HuH-7 (cell line): ENCODE measurements at places on chromosomes 2 and 18.

DNA sequence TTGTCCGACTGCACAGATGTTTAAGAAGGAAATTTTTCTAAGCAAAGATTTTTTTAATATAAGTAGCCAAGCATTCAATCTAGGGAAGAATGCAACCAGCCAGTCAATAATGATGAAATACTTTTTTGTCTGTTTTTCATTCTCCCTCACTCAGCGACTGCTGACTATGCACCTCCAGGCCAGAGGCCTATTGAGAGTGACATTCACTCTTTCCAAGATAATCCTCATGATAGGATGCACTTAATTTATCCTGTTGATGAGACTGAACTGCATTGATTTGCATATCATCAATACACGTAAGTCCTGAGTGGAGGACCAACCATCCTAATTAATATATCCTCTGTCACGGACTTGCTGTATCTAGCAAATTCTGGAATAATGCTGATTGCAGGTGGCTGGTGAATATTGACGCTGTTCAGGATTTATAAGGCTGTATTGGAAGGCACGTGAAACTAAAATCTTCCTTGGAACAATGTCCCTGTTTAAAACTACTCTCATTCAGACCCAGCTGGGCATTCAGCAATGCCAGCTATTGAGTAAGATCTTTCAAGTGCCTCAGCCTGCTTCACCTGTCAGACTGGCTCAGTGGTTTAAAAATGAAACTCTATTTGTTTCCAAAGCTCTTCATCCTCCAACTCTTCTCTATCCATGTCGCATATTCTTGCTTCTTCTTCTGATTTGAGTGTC lies 142.2 kb downstream of the MAP2 start:
- no peak for DNase-seq

GRCh38 chr2:144670080-144670479 lies 150.2 kb upstream of the ZEB2 start:
- DNase-seq: no peak

DNA sequence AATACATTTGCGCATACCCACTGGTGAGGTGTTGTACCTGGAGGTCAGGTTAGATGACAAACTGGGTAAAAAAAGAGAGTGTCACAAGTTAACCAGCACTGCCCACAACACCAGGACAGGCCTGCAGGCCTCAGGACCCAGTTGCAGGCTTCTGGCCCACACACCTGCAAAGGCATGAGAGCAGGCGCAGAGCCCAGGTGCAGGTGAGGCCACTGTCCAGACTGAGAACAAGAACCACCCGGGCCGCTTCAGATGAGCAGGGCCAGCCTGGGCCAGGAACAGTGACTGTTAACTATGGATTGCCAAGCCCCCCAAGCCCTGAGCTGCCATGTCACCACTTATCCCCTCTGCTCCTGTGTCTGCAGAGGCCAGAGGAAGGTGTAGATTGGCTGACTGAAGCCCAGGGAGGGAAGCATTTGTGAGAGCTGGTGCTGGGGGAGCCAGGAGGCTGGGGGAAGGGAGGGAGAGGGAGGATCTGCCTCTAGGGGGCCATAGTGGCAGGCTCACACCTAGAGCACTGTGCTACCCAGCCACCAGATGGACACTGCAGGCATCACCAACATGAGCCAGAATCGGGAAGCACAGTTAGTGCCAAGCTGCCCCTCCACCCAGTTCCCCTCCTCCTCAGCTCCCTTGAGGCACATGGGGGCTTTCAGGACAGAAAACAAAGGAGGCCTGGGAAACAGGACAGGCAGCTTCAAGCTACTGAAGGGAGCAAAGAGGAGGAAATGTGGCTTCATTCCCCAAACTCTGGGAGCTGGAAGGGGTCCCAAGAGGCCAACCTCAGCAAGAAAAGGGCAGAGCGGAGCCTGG lies 35.4 kb downstream of the SFXN5 start:
- peak; percentile 55 for DNase-seq

DNA sequence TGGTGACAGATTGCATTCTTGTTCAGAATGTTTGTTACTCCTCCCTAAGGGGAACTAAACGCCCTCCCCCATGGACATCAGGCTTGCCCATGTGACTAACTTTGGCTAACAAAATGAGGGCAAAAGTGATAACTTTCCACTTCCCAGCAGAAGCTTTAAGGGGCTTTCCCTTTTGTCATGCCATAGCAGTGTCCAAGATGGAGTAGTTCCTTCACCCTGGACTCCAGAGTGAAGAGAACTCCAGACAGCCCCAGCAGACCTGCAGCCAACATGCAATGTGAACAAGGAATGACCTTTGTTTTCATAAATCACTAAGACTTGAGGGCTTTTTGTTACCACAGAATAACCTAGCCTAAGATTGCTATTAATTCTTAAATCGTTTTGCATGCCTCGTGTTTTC lies 163.5 kb downstream of the ZEB2 start:
- DNase-seq: no peak

DNA sequence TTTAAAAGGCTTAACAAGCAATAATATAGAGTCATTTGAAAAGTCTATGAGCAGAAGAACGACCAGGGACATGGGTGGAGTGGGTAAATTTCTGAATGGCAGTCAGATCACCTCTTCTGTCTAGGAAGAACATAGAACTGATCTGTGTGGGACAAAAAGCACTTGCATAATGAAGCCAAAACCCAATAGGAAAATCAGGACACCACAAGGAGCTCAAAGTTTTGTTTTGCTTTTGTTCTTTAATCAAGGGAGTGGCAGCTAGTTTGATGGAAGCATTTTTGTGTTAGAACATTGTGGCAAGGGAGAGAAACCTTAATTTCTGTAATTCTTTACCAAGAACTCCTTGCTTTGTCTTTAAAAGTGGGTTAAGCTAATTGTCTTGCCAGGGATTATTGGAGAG lies 240.2 kb upstream of the TANK start:
- DNase-seq: no peak

GRCh38 chr18:48319801-48320638 lies 89.2 kb downstream of the ZBTB7C start:
- no peak for DNase-seq

- DNase-seq: no peak
Observed at GRCh38 chr18:79572093-79572780, 107.4 kb upstream of the CTDP1 start.

DNA sequence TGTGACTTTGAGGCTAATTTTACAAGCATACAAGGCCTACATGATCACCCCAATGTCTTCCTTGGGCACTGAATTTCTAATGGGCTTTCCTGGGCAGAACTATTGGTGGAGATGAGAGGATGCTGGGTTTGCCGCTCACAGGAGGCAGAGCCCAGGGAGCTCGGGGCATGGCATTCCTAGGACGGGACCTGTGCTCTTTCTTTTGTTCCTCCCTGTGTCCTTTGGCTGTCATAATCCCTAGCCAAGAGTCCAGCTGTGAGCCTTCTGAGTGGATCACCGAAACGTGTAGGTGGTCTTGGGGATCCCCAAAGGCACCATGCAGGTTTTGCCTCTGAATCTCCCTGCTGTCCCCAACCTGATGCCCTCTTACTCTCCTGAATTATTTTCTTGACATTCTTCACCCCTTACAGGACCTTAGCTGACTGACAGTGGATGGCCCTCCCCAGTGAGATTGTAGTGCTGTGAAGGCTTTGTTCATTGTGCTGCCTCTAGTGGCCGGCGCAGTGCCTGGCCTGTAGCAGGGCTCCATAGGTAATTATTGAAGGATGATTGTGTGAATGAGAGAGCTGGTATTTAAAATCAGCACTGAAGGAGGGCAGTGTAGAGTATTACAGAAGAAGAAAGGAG lies 221.9 kb downstream of the ZNF407 start:
- DNase-seq: peak; percentile 49

DNA sequence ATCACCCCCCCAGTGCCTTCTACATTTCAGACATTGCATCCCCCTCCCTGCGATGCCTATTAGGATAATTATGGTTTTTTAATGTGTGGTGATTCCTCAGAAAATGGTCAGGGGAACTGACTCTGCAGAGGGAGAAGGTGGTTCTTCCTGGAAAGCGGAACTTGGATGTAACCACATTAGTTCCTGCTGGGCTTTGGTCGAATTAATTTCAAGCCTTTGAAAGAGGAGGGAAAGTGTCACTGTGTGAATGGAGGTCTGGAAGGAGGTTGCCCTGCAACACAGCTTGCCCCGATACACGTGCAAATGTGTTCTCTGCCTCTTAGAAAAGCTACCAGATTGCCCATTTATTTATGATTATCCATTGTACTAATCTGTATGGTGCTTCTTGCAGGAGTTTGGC lies 63.2 kb upstream of the TPO start:
- no peak for DNase-seq

- no peak for DNase-seq
Observed at GRCh38 chr2:4684921-4685320, 981.5 kb downstream of the DCDC2C start.

GRCh38 chr2:9249020-9249800 lies 42.6 kb downstream of the ASAP2 start:
- DNase-seq: no peak

GRCh38 chr2:217928324-217929181 lies 74.2 kb downstream of the TNS1 start:
- no peak for DNase-seq

GRCh38 chr2:205428811-205429210 lies 253.5 kb upstream of the NRP2 start:
- DNase-seq: no peak

GRCh38 chr2:17971531-17972125 lies 93.2 kb downstream of the KCNS3 start:
- no peak for DNase-seq

DNA sequence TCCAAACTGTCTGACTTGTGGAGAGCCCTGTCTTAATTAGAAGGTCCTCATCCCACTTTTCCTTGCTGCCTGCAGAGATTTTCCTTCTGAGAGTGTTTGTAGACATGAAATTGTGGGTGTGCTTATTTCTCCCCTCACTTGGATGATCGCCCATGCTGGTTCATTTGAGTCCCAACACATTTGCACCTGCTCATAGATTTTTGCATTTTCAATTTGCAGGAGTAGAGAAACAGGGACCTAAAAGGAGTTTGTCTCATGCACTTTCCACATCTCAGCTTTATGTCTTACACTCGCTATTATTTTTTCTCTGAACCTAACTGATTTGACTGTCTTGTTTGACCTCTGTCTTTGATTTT lies 33.2 kb upstream of the FHL2 start:
- DNase-seq: no peak

DNA sequence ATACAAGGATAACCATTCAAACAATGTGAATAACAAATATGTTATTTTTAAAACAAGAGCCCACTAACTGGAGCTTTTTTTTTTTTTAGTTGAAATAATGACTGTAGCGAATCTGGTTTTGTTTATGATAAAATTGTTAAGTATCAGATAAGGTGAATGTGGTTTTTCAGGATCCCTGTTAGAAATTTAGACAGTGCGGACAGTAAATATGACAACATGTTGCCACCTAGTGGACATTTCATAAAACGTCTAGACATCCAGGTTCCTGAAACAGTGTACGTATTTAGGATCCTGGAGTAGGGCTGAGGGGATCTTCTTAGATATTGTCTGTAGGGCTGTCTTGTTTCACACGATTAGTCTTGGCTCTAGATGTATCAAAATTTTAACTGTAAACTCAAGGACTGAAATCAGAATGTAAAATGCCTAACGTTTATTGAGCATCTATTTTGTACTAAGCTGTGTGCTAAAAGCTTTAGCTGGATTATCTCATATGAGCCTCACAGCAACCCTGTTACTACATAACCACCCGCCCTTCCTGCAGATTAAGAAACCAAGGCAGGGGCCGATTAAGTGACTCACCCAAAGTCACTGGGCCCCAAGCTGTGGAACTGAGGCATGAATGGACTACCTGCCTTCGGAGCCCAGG lies 23.9 kb upstream of the CCDC68 start:
- DNase-seq: peak; percentile 28

DNA sequence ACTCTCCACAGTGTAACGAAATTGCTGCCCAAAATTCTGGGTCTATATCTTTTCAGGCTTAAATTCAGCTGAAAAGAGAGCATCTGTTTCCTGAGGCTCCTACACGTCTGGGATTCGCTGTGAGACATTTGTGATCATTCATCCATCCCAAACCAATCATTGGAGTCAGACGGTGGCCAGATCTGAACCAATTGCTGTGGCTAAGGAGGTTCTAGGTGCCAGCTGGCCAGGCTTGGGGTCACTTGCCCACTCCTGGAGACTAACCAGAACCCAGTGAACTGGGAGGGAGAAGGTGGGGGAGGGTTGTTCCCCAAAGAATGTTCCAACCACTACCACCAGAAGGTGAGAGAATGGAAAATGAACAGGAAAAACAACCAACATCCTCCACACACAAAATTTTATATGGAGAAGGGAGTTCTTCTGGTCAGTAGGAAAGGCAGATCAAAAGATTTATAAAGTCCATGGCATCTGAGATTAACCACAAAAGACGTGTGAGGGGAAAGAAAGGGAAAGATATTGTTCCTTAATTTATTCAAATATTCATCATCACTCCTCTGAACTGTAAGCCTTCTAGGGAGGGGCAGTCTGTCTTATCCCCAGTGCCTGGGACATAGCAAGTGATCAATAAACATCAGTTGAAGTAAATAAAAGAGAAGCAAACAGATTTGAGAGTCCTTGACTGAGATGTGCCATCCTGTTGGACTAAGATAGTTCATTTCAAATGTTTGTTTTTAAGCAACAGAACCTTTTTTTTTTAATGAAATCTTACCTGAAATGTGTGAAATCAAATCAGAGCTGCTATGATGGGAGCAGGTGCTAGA lies 3.0 kb upstream of the RTKN start:
- no peak for DNase-seq

DNA sequence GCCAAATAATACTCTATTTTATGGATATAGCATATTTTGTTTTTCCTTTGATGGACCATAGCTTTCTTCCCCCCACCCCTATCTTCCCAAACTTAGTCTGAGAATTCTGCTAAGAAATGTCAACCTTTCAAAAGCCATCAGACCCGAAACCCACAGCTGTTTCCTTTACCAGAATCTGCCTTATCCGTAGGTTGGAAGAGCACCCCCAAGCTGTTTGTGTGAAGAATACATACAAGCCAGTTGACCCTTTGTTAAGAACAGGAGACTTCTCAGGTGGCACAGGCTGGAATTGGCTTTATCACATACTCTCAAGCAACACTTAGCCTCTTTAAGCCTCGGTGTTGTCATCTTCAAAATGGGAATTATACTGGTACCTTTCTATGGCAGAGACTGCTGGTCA lies 135.1 kb downstream of the ACTR3 start:
- DNase-seq: no peak

- no peak for DNase-seq
Observed at GRCh38 chr2:23418461-23418911, 33.5 kb downstream of the KLHL29 start.

- DNase-seq: no peak
Observed at GRCh38 chr2:60054571-60055340, 498.7 kb downstream of the BCL11A start.
